ENCODE measurements at places on chromosomes 1 and 21.

- no peak for DNase-seq
These were observed 11.4 kb upstream of the ZSCAN20 start for GRCh38 chr1:33460947-33461629.

DNA sequence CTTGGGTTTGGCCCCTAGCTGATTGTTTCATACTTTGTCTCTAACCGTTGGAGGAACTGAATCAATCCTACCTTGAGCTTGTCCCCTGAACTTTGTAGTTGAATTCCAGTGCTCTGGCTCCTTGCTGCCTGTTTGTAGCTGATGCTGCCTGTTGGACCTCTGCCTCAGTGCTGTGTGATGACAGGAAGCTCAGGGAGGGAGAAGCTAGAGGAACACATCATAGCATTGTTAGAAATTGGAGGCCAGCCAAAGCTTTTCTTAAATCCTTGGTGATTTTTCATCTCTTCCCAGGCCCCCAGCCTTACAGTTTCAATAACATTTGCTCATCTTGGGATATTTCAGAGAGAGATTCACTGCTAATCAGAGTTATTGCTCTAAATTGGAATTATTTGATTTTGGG, 34.0 kb downstream of the MACF1 start:
- DNase-seq, result no peak

DNA sequence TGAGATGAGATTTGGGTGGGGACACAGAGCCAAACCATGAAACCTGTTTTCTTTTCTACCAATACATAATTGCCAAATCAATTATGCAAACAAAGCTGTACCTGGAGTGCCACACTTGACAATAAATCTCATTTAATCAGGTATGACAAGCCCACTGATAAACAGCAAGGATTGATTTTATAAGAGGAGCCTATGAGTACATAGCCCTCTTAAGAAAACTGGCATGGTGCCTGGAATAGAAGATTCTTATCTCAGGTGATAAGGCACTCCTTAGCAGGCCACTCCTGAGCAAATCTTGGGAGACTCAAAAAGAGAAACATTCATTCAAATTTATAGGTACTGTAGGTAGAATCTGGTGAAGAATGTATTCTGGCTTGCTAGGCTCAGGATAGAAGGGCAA, 28.6 kb upstream of the PDE4B start:
- no peak for DNase-seq

GRCh38 chr1:85933961-85934360, 222.6 kb downstream of the COL24A1 start:
- DNase-seq, result no peak

DNA sequence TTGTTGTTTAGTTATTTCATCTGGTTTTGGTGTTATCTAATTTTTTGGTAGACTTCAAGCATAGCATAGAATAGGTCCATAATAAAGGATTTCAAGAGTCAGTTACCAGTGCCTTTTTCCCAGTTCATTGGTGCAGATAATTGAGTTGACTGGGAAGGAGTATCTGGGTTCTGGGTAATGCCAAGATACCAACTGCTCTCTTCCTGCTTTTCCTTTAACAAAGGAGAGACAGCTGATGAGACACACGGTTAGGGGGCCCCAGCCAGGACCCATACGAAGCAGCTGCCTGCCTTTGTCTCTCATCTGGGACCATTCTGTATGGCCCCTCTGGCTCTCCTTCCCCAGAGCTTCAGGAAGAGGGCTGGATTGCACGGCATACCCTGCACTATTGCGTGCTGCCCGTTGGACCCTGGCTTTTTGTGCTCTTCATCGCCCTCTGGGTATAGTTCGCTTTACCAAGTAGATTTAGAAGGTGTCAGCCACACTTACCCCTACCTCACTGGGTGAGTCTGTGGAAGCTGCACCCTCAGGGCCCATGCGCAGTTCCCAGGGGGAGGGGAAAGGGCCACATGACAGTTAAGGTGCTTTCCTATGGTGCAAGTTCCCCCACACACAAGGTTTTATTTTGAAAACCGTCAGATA, 7.0 kb downstream of the NAV1 start:
- no peak for DNase-seq

- no peak for DNase-seq
These were observed at the start of gene TRIM58 for GRCh38 chr1:247857069-247857984. Gene TRIM58 (plus strand): TSS chr1:247857187. CDS start chr1:247857247, 60 bp downstream.

- DNase-seq, result no peak
These were observed 58.0 kb downstream of the PRDM16 start for GRCh38 chr1:3126756-3127678.

DNA sequence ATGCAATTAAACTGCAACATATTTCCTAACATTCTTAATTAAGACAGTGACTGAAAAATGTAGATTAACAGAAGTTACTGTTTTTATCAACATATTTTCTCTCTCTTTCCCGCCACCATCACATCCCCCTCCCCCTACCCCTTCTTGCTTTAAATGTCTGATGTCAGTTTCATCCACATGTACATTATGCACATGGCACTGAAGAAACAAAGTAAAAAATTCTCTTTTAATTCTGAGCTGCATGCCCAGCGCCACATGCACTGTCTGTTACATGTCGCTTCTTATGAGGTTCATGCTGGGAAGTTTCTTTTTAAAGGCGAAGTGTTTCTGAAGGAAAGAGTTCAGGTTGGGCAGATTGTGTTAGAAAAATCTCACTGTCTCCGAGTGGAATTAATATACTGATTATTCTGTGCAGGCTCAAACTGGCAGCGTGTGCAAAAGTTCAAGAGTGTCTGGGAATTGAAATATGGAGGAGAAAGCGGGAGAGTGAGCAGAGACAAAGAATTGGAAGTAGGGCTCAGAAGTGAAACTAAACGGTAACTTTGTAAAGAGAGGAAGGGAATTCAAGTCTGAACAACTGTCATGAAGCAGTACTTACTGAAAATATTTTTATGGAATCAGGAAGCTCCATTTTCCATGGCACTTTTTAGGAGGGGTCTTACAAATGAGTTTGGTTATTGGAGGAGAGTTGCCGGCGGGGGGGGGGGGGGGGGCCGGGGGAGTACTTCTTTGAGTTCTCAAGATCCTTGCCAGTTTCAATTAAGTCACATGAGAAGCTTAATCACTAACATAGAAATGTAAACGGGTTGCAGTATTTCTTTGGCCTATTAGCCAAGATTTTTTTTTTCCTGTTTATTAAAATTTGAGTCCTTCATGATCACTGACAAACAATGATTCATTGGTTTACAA, 217.6 kb downstream of the SDCCAG8 start:
- no peak for DNase-seq

Data from CD4-positive, alpha-beta T cell treated with Interleukin-6 for 4 hours (primary cell).